Activated CD4-positive, alpha-beta T cell treated with anti-CD3 and anti-CD28 coated beads, Interleukin-2, amount 10 ng/mL, durations not matched to agents 24 days and 14 days (primary cell): ENCODE measurements at places on chromosomes 1 and 21. TPM values are rescaled to one million over a fixed set of nuclear protein-coding genes. Genes with fewer than 3 reads are reported as not detected.

DNA sequence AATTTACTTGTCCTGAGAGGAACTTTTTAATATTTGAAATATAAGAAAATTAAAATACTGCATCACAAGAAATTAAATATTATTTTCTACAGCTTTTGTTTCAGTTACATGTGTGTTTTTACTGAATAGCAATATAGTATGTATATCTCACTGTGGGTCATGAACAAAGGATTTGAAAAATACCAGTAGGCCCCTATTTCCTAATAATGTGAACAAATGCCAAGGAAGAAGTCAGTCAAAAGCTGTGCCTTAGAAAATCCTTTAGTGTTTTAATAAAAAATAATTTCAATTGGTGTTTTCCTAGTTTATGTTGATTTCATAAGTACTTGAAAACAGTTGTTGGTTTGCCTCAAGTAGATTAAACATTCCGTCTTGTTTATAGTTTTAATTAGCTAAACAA, 46.7 kb downstream of the SMYD3 start:
- no peaks in the 10 kb centered on the region for H3K27me3 ChIP-seq
- H3K4me1 ChIP-seq = peaks cover 6% of the 10 kb centered on the region
- no peak overlapping the region for H3K27ac ChIP-seq
- no peak overlapping the region for H3K4me3 ChIP-seq
- no peaks in the 10 kb centered on the region for H3K36me3 ChIP-seq

- no peak for DNase-seq
- peaks cover 6% of the 10 kb centered on the region for H3K27me3 ChIP-seq
- H3K36me3 ChIP-seq = no peaks in the 10 kb centered on the region
- H3K4me1 ChIP-seq = no peaks in the 10 kb centered on the region
- no peak overlapping the region for H3K27ac ChIP-seq
- H3K4me3 ChIP-seq = no peak overlapping the region
These were observed 47.2 kb downstream of the HSD3B1 start for GRCh38 chr1:119554183-119554582.

DNA sequence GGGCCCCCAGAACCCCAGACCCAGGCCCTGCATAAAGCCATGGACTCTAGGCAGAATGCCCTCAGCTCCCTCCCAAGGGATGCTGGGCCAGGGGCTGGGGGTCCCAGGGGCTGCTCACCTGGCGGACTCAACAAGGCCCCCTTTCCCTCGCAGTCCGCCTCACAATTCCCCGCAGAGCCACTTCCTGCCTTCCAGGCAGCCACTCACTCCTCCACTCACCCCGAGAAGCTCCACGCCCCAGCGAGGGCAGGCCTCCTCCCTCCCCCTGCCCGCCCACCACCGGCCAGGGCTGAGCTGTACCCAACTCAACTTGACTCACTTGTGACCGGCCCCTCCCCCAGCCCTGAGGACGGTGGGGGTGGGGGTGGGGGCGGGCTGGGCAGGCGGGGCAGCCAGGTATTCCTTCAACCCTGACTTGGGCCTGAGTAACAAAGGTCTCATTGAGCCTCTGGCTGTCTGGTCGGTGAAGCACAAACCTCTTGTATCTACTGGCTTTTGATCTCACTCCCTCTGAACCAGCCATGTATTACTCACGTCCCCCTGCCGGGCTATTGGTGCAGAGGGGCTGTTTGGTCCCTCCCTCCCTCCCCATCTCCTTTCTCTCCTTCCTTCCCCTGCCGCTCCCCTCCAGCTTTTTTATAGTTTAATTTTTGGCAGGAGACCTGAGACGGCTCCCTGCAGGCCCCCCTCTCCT, 5.9 kb downstream of the BLACAT1 start:
- peaks cover 4% of the 10 kb centered on the region for H3K4me1 ChIP-seq
- peak; percentile 74 for DNase-seq
- H3K36me3 ChIP-seq = no peaks in the 10 kb centered on the region
- peak overlapping the region; percentile 64 for H3K4me3 ChIP-seq
- peaks cover 37% of the 10 kb centered on the region for H3K27me3 ChIP-seq

DNA sequence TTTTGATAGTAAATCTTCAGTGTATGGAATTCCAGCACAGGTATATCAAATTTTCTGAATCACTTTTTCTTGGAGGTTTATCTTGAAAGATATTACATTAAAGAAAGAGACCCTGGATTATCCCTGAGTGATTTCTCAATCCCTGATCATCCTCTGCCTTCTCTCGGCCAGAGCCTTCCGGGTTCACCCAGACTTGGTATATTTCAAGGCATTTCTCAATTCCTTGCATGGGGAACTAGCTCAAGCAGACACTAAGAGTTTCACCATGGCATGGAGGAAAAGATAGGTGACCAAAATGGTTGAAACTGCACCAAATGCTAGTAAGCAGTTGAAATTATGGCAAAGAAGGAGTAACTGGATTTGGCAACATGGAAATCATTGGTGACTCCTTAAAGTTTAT, 5.7 kb downstream of the VAMP4 start:
- H3K4me1 ChIP-seq = peaks cover 34% of the 10 kb centered on the region
- no peak overlapping the region for H3K27ac ChIP-seq
- no peak overlapping the region for H3K4me3 ChIP-seq
- peaks cover 32% of the 10 kb centered on the region for H3K36me3 ChIP-seq
- no peaks in the 10 kb centered on the region for H3K27me3 ChIP-seq
- no peak for DNase-seq

DNA sequence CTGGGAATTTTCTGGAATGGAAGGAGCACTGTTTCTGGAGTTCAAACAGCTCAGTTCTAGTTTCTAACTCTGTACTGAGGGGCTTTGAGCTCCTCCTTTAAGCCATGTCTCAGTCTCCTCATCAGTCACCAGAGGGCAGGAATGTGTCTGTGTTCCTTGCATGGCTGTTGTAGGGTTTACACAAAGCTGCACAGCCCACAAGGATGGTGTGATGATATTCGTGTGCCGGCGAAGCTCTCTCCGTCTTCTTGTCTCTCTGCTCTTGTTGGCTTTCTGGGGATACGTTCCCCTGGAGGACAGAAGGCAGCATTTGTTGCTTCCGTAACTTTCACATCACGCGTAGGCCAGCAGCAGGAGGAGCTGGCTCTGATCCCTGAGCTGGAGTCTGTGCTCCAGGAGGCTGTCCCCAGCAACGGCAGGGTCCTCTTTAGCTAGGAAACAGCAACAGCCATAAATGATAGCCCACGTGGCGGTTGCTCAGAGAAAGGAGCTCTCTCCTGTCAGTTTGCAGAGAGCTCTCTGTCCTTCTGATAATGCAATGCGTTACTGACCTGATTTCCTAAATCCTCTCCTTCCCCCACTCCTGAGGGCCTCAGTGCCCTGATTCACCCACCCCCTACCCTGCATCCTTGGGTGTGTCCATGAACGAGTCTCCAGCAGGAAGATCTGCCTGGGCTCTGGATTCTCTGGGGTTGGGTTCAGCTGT, 189.2 kb upstream of the VAMP3 start:
- H3K4me3 ChIP-seq = no peak overlapping the region
- H3K4me1 ChIP-seq = no peaks in the 10 kb centered on the region
- no peaks in the 10 kb centered on the region for H3K36me3 ChIP-seq
- H3K27me3 ChIP-seq = no peaks in the 10 kb centered on the region
- no peak for DNase-seq

GRCh38 chr1:221100611-221101010, 221.4 kb downstream of the HLX start:
- peaks cover 5% of the 10 kb centered on the region for H3K4me1 ChIP-seq
- no peaks in the 10 kb centered on the region for H3K36me3 ChIP-seq
- no peaks in the 10 kb centered on the region for H3K27me3 ChIP-seq
- H3K27ac ChIP-seq = peak overlapping the region; percentile 39

DNA sequence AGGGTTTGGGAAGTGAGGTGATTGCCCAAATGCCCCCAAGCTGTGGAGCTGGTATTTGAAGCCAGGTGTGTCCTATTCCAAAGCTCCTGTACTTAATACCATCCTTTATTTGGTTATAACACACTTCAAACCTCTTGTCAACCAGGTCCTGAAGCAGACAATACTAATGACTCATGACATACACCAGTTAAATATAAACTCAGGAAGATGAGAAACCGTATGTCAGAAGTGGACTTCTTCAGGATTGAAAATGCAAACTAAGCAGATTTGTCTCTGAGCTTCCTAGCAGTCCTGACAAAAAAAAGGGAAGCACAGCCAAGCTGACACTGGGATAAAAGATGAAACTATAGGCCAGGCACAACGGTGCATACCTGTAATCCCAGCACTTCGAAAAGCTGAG, 70.6 kb downstream of the ALPL start:
- no peak for DNase-seq
- no peak overlapping the region for H3K4me3 ChIP-seq
- no peaks in the 10 kb centered on the region for H3K4me1 ChIP-seq
- H3K36me3 ChIP-seq = no peaks in the 10 kb centered on the region

- no peak overlapping the region for H3K27ac ChIP-seq
- no peaks in the 10 kb centered on the region for H3K36me3 ChIP-seq
- DNase-seq = no peak
- H3K27me3 ChIP-seq = no peaks in the 10 kb centered on the region
These were observed 28.7 kb downstream of the MARK1 start for GRCh38 chr1:220556641-220557040.

GRCh38 chr1:111204201-111204982, 3.9 kb upstream of the DENND2D start:
- no peaks in the 10 kb centered on the region for H3K27me3 ChIP-seq
- DNase-seq = peak; percentile 91
- H3K4me3 ChIP-seq = peak overlapping the region; percentile 98
- peak overlapping the region; percentile 91 for H3K27ac ChIP-seq

The ZNF648 gene
- not detected in 2 replicates for total RNA-seq

The GBP2 gene
- 168 and 169 TPM in 2 replicates for total RNA-seq

The FAM151A gene
- total RNA-seq = not detected in 2 replicates

The DNM3 gene
- 0.42 and 0.45 TPM in 2 replicates for total RNA-seq
